Fibroblast of skin of right biceps (primary cell): ENCODE measurements at places on chromosomes 12 and 14.

DNA sequence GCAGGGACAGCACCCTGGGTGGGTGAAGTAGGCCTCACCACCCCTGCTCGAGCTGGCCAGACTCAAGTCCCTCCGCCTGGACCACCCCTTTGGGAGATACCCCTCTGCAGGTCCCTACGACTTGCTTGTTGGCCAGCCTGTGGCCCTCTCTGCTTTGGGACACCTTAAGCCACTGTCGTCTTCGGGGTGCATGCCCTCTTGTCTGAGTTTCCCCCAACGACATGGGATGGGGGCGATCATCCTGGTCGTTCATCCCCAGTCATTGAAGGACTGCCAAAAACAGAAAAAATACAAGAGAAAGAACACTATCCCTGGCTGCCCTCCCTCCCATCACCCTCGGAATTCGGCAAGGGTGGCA, 151.1 kb downstream of the DPF3 start:
- DNase-seq, result no peak

GRCh38 chr14:64580467-64580866, 30.7 kb downstream of the PPP1R36 start:
- DNase-seq, result no peak

DNA sequence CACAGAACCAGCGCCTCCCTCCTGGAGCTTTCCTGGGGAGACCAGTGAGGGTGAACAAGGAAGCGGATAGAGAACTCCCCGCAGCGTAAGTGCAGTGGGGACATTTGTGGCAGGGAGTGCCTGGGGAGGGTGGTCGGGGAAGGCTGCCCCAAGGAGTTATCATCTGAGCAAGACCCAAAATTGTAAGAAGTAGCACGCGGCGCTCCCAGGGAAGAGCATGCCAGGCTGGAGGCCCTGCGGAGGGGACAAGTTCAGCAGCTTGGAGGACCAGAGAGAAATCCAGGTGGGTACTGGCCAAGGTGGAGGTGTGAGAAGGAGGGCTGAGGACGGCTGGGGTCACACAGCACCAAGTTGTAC, 46.2 kb upstream of the RIMBP2 start:
- DNase-seq, result no peak

DNA sequence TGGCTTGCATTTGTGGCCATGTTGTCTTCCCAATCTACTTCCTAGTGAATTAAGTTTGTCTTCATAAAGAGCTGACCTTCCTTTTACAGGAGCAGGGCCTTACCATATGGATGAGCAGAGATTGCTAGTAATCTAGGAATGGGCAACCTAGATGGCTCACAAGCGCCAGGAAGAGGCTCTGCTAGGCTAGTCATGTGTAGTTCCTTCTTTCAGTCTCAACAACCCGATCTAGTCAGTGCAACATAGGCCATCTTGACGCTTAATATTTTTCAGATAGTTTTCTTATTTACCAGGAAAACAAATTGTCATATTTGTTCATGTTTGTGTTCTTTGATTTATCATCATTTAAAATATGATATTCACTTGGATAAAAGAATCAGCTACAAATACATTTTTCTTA, 48.2 kb upstream of the TPH2 start:
- DNase-seq, result no peak

- DNase-seq, result no peak
These were observed 39.9 kb upstream of the DHRS7 start for GRCh38 chr14:60204843-60205774.

DNA sequence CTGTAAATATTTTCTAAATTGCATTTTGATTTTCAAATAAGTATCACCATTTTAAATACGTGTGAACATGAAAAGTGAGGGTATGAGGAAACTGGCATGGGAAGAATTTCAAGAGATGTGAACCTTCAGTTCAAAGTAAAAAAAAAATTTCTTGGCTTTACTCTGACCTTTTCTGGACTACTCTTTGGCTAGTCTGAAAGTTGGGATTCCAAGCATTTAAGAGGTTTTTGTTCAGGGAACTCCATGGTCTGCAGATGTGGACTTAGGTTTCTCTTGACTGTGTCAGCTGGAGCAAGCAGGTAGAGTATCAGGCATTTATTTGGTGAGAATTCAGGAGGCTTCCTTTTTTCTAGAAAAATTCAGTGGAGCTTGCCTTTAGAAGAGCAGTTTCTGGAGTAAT, 311.6 kb downstream of the LRIG3 start:
- peak; percentile 8 for DNase-seq

- DNase-seq, result no peak
These were observed 77.2 kb upstream of the PRICKLE1 start for GRCh38 chr12:42666671-42667243.

- no peak for DNase-seq
These were observed 46.0 kb upstream of the ESRRB start for GRCh38 chr14:76329951-76330350.

DNA sequence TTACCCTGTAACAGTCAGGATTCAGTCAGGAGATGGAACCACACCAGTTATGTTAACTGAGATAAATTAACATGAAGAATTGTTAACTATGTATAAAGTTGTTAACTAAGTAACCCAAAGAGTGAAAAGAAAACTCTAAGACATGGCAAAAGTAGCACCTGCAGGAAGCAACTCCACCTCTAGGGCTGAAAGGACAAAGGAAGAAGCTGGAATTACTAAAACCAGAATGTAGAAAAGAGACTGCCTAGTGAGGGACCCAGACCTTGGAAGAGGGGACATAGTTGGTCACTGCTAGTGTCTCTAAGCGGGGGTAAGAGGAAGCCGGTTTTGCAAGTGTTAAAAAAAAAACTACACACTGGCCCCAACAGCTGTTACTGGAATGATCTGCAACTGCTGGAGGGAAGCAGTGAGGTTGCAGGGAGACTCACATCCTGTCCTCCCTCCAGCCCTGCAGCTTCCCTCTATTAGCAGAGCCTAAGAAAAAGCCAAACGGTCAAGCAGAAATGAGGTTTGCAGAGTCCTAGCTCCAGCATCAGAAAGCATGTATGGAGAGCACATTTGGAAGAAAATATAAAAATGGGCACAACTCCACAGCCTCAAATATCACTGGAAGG, 39.8 kb downstream of the GPR135 start:
- DNase-seq, result peak; percentile 35

GRCh38 chr12:106721915-106722314, 52.6 kb upstream of the RIC8B start:
- DNase-seq, result no peak

GRCh38 chr12:76506149-76506548, 53.4 kb downstream of the OSBPL8 start:
- no peak for DNase-seq

- DNase-seq, result peak; percentile 40
These were observed 46.6 kb downstream of the SUSD6 start for GRCh38 chr14:69657950-69658355.

DNA sequence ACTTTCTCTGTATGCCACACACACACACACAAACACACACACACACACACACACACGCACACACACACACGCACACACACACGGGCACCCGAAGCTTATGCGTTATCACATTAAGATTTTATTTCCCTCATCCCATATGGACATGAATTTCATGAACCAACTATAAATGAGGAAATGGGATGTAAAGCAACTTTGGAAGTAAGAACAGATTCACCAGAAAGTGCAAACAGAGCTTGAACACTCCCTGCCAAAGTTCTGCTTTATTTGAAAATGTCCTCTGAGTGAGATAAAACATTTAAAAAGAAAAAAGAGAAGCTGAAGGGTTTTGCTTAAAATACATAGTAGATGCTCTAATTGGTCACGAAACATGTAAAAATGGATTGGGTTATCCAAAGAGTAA, 90.4 kb upstream of the OTX2 start:
- no peak for DNase-seq

DNA sequence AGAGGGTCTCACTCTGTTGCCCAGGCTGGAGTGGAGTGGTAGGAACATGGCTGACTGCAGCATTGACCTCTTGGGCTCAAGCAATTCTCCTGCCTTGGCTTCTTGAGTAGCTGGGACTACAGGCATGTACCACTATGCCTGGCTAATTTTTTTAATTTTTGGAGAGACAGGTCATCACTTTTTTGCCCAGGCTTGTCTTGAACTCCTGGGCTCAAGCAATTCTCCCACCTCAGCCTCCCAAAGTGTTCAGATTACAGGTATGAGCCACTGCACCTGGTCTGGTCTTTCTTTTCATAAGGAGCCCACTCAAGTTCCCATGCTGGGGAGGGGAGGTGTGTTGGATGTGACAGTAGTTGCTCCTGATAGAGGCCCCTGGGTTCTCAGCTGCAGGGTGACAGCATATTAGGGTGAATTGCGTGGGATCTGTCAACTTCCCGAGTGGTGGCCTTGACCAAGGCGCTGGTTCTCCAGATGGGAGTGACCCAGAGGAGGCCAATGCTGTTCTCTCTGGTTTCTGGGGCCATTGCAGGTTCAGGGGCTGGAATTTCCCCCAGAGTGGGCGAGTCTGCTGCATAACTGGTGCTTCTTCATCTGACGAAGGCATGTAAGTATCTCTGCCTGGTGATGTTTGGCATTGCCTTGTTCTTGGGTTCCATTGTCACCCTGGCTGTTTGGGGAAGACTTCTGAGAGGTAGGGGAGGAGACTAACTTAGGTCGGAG, 52.4 kb upstream of the ESRRB start:
- DNase-seq, result no peak

GRCh38 chr14:21043974-21044618, 1.9 kb downstream of the RNASE7 start:
- no peak for DNase-seq
